A549 treated with Hydrocortisone at 1 μM for 4 hours (cell line): ENCODE measurements at places on chromosomes 11 and 22. TPM values are rescaled to one million over a fixed set of nuclear protein-coding genes. Genes with fewer than 3 reads are reported as not detected.

Gene TUBA8
- total RNA-seq = 0.39 to 0.95 TPM (median 0.78 TPM) in 5 replicates

Gene POU2AF1
- not detected in 5 replicates for total RNA-seq

Gene MS4A15
- 0.07 TPM in 1 of 5 replicates, not detected in the others for total RNA-seq

Gene ELMOD1
- 0.05 to 0.26 TPM (median 0.20 TPM) in 5 replicates for total RNA-seq

Gene MMP8
- total RNA-seq = not detected in 5 replicates

Gene DEUP1
- total RNA-seq = 0.05 TPM in 1 of 5 replicates, not detected in the others
